Kasumi-1 (cell line): ENCODE measurements at places on chromosomes 1 and 21.

GRCh38 chr1:187911820-187912219 is 1083.1 kb downstream of the PLA2G4A start:
- no peak for DNase-seq

GRCh38 chr1:222751255-222751654 is 14.3 kb downstream of the FAM177B start:
- DNase-seq, result no peak

DNA sequence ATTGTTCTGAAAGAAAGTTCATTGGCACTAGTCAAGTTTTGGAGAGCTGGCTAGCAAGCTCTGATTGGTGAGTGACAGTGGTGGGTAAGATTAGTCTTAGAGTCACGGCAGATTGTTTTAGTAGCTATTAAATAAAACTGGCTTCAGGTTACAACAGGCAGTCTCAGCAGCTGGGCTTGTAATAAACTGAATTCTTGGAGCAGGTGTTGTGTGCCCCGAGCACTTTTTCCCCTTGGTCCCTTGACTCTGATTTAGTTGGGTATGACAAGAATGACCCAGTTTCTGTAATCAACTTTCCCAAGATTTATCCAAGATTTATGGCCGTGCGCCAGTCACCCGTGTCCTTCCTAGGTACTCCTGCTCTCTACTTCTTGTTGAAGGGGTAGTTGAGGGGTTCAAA is 40.2 kb downstream of the TBCE start:
- DNase-seq, result no peak

DNA sequence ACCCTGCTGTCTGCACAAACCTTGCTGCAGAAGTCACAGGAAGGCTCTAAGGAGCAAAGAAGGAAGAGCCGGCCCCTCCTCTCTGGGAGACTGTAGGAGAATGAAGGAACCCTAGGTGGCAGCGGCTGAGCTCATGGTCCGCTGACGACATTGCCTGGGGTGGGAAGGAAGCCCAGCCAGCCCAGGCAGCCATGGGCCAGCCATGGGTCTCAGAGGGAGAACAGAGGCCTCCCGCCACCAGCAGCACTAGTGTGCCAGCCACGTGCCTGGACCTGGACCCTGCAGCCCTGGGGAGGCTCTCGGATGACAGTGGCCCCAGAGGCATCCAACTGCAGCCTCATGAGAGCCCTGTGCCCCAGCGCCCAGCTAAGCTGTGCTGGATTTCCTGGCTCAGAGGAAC is 49.2 kb upstream of the POFUT2 start:
- no peak for DNase-seq

GRCh38 chr1:28297826-28298225 is 31.0 kb upstream of the MED18 start:
- no peak for DNase-seq
